CD4-positive, alpha-beta T cell treated with Interleukin-4 for 1 hour (primary cell): ENCODE measurements at places on chromosomes 16 and 17.

DNA sequence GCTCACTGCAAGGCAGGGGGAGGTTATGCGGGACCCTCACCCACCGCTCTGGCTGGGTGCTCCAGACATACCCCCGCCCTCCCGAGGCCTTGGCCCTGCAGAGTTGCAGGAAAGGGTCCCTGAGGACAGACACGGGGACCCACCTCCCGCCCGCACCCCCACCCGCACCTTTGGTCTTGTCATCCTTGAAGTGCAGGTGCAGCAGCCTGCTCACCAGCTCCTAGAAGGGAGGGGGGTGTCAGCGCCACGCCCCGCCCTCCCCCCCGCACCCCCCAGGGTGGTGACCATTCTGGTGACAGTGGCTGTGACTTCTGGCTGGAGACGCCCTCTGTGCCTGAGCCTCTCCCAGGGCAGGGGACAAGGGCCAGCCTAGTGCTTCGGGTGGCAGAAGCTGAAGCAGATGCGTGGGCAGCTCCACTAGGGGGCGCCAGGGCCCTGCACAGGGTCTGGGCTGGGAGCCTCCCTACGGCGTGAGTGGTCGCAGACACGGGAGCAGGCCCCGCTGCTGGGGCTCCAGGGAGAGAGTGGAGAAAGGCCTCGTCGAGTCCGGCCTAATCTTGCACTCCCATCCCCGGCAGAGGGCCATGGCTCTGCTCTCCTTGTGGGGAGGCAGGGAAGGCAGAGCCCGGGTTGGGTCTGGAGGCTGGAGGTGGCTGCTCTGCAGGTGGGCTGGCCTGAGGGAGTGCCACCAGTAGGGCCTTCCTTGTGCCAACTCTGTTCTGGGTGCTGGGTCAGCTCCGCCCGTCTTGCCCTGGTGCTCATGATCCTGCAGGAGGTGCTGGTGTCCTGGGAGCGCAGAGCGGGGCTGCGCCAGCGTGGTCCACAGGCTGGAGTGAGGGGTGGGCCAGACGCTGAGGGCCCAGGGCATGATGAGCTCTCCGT is 2.7 kb downstream of the CENPX start:
- DNase-seq, result peak; percentile 57

- DNase-seq, result peak; percentile 79
Observed at GRCh38 chr17:8120520-8121406, 2.4 kb upstream of the ALOXE3 start.

DNA sequence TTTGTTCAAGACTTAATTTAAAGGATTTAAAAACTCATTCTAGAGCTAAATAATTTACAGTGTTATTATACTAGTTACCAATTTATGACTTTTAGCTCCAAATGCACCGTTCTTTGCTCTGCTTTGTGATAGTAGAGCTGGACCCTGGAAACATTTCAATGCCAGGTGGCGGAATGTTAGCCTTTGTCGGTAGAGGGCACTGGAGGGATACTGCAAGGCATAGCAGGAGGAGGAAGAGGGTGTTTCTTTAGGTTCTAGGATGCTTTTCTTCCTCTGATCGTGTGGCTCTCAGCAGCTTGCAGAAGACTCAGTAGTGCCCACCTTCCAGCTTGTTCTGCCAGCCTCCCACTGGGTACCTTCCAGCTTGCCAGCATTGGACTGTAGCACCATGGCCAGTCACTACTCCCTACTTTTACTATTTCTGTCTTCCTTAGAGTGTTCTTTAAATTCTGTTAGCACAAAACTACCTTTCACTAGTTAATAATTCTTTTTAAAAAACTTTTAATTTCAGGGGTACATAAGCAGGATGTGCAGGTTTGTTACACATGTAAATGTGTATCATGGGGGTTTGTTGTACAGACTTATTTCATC is 325.3 kb downstream of the UTP18 start:
- DNase-seq, result no peak

GRCh38 chr17:49986396-49987289 is 8.4 kb downstream of the DLX3 start:
- no peak for DNase-seq

GRCh38 chr17:22512506-22512905 is 820.2 kb downstream of the KCNJ18 start:
- DNase-seq, result no peak

DNA sequence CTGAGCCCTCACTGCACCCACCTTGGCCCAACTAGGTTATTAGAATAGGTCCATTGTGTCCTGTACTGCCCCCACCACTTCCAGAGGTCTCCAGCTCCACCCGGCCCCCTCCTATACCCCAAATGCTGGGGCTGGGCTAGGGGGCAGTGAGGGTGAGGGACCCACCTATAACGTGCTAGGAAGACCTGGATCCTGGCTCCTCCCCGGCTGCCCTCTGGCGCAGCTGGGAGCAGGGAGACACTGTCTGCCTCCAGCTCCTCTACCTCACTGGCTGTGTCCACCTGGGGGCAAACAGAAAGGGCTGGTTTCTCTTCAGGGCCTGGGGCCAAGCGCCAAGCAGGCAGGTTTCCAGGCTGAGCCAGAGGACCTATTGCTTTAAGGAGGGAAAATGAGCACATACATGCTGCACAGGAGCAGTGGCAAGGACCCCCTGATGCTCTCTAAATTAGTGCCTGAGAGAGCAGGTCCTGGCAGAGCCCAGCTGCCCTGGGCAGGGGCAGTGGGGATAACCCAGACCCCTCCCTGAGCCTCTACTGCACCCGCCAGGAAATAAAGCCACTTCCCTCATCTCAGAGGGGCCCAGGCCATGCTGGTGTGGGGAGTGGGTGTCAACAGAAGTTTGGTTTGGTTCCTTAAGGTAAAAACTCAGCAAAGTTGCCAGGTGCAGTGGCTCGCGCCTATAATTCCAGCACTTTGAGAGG is 12.2 kb downstream of the TSPOAP1 start:
- no peak for DNase-seq

DNA sequence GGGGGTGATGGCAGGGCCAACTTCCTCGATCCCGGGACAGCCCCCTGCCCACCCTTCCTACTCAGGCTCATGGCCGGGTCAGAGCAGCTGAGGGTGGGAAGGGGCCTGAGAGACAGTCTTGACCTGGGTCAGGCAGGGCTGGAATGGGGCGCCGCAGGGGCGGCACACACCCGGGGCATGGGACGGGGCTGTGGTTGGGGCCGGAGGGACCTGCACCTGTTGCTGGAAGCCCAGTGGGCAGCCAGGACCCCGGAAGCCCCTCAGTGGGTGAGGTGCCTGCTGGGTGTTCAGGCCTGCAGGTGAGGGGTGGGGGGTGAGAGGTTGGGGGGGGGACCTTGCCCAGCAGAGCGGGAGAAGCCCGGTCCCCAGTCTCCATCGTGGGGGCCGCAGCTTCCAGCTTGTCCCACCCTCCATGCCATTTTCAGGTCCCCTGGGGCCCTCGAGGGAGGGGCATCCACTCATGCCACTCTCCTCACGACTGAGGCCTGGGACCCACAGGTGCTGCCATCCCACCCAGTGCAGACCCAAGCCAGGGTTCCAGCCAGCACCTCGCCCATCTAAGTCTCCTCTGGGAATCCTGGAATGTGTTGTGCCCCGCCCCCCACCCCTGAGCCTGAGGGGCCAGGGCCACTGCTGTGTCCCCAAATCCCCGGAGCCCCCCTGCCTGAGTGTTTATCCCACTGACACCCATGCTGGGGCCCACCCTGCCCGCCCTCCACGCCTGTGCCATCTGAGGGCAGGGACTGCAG is 43.4 kb upstream of the ACSF3 start:
- no peak for DNase-seq

GRCh38 chr17:33164169-33164881 is 128.8 kb downstream of the ASIC2 start:
- no peak for DNase-seq

- no peak for DNase-seq
Observed at GRCh38 chr16:20303012-20303411, 24.3 kb downstream of the GP2 start.

DNA sequence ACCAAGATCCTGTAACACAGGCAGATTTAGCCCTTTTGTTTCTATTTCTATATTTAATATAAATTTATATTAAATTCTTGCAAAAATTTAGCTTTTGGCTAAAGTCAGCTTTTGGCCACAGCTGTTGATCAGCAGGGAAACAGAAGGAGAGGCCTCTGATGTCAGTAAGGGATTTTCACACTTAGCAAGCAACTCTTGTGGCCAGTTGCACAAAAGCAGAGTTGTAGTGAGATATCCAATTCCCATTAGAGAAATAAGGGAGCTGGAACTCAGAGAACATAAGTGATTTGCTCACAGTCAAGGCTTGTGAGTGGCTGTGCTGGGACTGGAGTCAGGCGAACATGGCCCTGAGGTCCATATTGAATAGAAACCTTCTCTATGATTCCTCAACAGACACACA is 16.7 kb upstream of the HEATR6 start:
- no peak for DNase-seq

DNA sequence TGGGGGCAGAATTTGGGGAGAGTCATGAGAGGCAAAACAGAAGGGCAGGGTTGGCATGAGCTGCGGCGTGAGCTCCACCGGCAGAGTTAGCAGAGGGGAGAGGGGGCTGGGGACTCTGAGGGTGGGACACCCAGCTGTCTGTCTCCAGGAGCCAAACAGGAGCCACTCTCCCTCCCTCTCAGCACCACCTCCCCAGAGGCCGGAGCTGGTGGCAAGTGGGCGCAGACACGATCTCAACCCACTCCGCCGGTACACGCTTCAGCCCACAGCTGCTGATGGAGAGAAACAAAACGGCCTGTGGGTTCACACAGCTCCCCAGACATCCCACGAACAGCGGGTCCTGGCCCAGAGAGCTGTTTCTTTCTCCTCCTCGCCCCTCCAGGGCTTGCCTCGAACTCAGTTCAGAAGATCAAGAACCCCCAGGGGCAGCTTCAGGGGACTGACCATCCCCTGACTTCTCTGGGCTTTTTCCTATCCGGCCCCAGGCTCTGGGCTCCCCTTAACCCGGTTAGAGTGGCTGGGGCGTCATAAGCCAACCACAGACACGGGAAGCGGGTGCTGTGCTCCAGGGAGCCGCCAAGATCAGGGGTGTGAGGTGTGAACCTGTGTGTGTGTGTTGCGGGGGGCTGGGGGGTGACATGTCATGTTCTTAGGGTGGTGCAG is 7.6 kb downstream of the RHBDF2 start:
- no peak for DNase-seq

DNA sequence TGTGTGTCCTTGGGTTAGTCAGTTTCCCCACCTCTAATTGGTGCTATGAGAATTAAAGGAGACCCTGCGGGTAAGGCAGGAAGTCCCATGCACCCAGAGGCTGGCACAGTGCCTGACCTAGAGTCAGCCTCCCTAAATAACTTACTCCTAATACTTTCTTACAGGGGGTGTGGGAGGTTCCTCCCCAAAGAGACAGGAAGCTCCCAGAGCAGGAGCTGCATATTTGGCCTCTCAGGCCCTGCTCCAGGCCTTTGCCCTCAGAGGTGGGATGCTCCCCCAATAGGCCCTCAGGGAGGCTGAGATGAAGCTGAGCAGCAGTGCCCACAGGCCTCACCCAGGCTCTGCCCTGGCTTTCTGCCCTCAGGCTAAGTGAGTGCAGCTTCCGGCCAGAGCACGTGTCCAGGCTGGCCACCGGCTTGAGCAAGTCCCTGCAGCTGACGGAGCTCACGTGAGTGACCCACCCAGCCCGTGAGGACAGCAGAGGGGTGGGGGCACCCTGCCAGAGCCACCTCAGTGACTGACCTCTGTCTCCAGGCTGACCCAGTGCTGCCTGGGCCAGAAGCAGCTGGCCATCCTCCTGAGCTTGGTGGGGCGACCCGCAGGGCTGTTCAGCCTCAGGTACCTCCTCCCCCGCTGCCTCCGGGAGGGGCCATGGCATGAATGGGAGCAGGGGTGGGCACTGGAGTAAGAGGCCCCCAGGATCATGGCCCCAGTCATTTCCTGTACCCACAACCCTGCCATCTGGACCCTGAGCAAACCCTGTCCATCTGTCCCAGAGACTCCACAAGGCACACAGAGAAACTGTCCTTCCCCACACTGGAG is 31.1 kb upstream of the CPNE2 start:
- no peak for DNase-seq

DNA sequence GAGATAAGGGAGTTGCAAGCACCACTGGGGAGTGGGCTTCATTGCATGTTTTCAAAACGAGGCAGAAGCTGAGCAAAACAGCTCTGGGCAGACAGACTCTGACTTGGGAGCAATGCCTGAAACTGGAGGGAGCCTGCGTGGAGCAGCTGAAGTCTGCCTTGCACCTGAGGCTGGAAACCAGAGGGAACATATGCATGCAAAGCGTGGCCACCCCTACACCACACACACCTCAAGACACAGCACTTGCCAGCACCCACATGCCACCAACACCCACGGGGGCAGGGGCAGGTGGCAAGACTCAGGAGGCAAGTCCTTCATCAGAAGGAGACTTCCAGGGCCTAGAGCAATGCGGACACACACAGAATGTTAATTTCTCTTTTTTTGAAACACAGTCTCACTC is 45.8 kb downstream of the COTL1 start:
- no peak for DNase-seq

DNA sequence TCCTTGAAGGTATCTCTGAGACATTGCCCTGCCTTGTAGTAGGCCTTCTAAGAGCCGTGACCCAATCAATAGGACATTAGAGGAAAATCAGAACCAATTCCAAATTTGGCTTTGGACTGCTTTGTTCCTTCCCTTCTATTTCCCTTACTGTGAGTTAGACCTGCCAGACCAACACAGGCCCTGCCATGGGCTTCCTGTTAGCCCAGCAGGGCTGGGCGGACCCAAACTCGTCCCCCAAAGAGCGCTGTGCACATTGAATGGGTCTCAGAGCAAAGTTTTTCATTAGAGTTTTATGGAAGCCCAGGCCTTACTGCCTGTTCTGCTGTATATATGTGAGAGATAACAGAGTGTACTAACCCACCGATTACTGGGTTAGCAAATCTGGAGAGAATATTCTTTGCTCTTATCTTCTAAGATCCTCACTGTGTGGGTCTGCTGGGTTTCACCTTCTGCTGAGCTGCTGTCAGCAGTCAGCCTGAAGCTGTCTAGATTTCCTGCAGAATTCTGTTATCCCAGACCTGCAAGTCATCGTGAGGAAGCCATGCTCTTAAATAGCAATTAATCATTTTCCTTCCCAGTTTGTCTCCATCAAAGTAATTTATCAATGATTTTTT is 5.7 kb downstream of the ARHGAP44 start:
- DNase-seq, result no peak

GRCh38 chr16:67781565-67781921 is 24.8 kb downstream of the RANBP10 start:
- no peak for DNase-seq

DNA sequence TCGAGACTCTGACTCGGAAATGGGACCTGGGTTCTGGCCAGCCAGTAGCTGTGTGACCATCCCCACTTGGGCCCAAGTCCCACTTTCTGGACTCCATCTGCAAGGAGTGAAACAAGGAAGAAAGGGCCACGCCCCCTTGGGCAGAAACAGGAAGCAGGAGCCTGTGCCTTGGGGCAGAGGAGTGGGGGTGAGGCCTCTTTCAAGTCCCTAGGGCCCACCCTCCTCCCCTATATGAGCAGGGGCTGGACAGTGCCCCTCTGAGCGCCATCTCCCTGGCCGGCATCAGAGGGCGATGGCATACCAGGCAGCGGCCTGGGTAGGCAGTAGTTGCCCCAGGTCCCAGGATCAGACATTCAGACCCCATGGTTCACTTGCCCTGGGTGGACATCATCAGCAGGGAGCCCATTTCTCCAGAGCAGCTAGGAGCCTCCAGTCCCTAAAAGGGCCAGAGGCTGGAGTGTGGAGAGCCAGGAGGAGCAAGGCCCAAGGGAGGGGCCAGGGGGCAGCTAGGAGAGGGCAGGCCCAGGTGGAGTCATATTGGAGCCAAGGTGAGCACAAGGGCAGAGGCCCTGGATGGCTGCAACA is 7.1 kb downstream of the BCAR1 start:
- DNase-seq, result no peak
